Esophagus mucosa (tissue), 1 donor: ENCODE measurements at places on chromosomes 13 and 19.

DNA sequence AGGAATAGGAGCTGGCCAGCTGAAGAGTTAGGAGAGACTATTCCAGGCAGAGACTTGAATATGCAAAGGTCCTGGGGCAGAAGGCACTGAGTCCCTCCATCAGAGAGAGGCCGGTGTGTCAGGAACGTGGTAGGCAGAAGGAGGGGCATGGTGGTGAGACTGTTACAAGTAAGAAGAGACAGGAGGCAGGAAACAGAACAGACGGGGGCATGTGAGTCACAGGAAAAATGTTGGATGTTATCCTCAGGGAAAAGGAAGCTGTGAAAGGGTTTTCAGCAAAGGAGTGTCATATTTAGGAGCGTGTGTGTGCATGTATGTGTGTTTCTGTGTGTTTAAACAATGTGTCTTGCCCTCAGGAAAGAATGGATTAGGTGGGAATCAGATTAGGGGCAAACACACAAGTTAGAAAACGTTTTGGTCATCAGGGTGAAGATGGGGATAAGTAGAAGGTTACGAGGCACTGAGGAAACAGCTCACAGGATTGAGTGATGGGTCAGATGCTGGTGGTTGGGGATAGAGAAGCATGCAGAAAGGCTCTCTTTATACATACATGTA lies 1.1 kb downstream of the EDDM13 start:
- no peak for ATAC-seq

DNA sequence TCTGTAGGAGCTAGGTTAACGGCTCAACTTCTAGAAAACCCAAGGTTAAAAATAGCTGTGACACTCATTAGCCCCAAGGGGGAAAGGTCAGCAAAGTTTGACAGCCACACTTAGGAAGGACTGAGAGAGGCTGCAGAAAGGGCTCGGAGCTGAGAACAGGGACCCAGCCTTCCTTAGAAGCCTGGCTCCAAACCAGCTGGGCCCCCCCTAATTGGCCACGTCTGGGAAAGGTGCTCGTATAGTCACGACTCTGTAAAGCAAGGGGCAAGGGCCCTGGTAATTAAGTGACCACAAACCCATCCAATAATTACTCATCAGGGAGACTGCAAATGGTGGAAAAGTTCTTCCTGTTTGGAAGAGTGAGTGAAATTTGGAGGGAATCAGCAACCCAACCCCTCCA lies 90.5 kb downstream of the RNASEH2B start:
- no peak for ATAC-seq

- no peak for ATAC-seq
Measured at GRCh38 chr13:21834521-21834920, 163.6 kb downstream of the FGF9 start.

- ATAC-seq: no peak
Measured at GRCh38 chr19:42155796-42156195, 23.6 kb upstream of the POU2F2 start.

- ATAC-seq: no peak
Measured at GRCh38 chr19:5956728-5957127, 21.2 kb downstream of the RANBP3 start.

DNA sequence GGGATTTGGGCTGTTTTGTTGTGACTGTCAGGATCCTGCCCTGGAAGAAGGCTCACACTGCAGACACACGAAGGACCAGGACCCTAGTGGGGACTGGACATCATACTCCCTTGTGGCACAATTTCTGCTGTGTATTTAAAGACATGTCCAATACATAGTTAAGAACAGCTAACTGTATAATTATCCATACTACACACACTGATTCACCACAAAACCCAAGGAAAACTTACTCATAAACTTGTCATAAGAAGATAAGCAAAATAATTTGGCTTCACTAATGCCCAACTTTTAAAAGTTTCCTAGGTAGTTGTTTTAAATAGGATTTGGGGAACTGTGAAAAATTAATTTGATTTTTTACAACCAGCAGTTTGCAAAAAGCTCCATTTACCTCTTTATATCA lies 46.1 kb downstream of the LATS2 start:
- ATAC-seq: no peak

GRCh38 chr13:27622102-27622820 lies 569 bp downstream of the POLR1D start:
- no peak for ATAC-seq

- no peak for ATAC-seq
Measured at GRCh38 chr19:7733376-7733775, 1.5 kb upstream of the CLEC4G start.

DNA sequence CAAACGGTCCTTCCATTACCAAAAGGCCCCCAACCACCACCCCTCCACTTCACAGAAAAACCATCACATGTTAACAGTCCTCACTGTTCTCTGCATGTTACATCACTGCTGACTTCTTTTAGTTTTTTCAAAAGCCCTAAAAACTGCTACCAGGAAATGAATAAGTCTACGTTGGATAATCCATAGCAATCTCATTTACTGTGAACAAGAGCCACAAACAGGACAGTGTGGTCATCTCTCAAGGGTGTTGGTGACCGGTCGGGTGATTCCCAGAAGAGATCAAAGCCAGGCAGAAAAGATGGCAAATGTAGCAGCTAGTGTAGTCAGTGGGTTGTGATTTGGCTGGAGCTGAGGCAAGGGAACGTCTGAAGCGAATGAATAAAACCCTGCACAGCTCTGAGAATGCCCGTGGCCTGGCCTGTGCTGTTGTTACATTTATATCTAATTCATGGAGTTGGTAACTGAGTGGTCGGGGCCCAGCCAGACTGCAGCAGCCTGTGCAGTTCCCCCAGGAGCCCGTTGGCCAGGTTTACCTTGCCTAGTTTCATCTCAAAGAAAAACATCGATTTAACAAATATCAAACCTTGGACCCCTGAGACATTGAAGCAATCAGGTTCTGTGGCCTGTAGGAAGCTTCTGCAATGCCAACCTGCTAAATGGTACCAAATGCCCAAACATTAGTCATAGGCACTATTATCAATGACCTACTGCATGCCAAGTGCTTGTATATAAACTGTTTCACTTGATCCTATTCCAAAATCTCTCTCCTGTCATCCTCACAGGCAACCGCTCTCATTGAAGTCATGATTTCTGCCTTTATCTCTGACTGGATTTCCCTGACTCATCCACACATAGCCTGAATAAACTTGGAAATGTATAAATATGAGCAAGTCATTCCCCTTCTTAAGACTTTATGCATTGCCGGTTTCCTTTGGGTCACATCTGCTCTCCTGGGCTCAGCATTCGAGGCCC lies 153.8 kb upstream of the SERP2 start:
- no peak for ATAC-seq

DNA sequence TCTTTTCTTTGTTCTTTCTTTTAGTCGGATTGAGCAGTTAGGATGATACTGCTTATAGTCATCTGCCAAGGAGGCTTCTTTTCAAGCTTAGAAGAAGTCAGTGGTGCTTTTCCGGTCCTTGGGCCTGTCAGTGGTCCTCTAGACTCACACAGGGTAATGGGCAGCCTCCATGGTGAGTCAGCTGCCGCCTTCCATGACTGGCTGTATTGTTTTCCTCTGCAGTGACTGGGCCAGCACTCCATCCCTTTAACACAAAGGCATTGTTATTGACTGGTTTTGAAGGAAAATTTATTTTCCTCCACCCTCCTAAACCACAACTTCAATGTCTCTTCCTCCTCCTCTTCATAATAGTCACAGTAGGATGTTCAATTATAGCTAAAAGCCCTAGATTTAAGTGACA lies 47.1 kb upstream of the CNMD start:
- no peak for ATAC-seq

DNA sequence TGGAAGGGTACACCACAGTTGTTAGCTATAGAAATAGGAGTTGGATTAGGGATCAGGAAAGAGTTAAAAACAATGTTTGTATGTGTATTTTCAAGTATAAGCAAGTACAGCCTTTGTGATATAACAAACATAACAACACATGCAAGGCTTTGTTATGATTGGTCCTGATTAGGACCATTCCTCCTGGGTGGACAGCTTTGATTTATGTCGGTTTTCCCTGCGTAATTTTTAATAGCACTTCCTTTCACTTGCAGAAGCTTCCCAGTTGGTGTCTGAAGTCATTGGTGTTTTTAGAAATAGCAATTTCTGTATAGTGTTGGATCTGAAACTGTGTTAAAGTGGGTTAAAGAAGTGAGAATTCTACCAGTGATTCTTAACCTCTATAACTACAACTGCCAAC lies 10.0 kb downstream of the FNDC3A start:
- ATAC-seq: no peak

GRCh38 chr13:110714797-110715394 lies 1.4 kb downstream of the ING1 start:
- ATAC-seq: no peak

- no peak for ATAC-seq
Measured at GRCh38 chr13:31208559-31209122, 8.9 kb downstream of the B3GLCT start.

DNA sequence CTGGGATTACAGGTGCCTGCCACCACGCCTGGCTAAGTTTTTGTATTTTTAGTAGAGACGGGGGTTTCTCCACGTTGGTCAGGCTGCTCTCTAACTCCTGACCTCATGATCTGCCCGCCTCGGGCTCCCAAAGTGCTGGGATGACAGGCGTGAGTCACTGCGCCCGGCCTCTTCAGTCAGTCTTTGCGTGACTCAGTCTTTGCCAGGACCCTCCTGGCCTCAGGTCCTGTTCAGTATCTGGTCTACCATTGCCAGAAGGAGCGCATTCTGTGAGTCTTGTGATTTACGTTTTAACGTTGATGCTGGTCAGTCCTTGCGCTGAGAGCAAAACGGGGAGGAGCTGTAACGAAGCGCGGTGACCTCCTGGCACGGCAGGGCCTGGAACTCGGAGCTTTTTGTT lies 7.6 kb upstream of the HMG20B start:
- ATAC-seq: no peak

GRCh38 chr19:8259142-8259921 lies 48.8 kb downstream of the CD320 start:
- no peak for ATAC-seq

DNA sequence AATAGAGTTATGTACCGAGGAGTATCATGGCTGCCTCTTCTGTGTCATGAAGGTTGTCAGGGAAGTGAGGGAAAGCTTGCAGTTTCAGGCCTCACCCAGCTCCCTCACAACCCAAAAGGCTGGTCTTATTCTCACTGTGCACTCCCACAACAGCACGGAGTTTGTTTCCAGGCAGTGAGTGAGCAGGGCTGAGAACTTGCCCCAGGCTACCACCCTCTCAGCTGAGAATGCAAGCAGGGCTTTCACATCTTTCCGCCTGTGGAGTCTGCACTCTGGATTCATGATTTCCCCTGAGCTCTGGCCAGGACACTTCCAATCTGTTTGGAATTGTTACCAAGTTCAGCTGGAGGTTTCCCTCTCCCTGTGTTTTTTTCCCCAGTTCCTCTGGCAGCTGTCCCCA lies 2284.7 kb upstream of the PCDH20 start:
- no peak for ATAC-seq

GRCh38 chr13:92781965-92782690 lies 444.5 kb upstream of the GPC6 start:
- ATAC-seq: no peak

DNA sequence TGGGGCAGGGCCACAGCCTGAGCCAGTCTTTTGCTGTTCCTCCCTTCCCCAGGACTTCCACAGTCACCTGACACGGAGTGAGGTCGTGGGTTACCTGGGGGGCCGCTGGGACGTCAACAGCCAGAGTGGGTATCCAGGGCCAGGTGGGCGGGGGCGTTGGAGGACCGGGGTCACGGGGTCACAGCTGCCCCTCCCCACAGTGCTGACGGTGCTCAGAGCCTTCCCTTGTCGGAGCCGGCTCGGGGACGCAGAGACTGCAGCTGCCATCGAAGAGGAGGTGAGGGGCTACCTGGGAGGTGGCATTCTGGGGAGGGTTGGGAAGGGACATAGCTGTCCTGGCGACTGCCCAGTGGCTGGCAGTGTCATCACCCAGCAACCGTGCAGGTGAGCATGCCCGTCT lies 11.5 kb downstream of the MPND start:
- ATAC-seq: no peak

GRCh38 chr19:12793290-12794195 lies 2.3 kb downstream of the JUNB start:
- peak; percentile 45 for ATAC-seq

DNA sequence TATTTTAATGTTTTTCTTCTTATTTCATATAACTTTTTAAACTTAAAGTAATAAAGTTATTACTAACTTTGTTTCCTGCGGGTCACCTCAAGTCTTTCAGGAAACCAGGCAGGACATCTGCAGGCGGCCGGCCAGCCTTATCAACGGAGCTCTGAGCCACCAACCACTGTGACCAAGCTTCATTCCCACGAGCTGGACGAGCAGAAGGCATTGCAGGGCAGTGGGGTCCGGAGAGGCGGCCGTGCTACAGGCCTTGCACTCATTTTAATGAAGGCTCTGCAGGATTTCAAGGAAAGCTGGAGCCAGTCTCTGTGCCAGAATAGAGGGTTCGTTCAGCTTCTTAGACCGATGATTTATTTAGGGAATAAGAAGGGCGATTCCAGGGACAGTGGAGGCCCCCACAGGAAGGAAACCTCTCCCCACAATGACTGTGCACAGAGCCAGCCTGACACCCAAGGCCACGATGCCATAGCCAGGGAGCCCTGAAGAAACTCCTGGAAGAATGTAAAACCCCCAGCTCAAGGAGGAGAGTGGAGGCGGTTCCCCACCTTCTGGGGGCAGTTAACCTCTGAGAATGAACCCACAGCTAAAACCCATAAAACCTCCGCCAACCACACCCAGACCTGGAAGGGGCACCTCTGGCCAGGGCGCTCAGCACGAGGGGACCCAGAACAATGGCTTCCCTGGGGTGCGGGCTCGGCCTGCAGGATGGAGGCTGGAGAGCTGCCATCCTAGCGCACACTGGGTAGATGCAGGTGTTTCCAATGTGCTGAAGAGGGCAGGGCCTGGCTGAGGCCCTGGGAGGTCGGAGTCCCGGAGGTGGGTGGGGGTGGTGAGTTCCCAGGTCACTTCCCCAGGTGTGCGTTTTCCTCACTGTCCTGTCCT lies 75.0 kb downstream of the RASA3 start:
- ATAC-seq: no peak

GRCh38 chr19:15466851-15467733 lies 2.7 kb upstream of the RASAL3 start:
- no peak for ATAC-seq

GRCh38 chr13:51727634-51728274 lies 76.2 kb downstream of the DHRS12 start:
- ATAC-seq: no peak

DNA sequence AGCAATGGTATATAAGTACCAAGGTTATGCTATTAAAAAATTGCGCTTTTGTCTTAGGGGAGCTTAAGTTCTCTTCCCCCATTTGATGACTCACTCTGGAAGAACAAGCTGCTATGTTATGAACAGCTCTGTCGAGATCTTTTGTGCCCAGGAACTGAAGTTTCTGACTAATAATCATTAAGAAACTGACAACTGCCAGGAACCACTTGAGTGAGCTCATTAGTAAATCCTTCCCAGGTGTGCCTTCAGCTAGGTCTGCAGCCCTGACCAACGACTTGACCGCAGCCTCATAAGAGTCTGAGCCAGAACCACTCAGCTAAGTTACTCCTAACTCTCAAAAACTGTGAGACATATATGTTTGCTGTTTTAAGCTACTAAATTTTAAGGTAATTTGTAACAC lies 147.8 kb downstream of the SLITRK6 start:
- ATAC-seq: peak; percentile 92
